GM12892 (cell line): ENCODE measurements at places on chromosomes 1 and 21.

DNA sequence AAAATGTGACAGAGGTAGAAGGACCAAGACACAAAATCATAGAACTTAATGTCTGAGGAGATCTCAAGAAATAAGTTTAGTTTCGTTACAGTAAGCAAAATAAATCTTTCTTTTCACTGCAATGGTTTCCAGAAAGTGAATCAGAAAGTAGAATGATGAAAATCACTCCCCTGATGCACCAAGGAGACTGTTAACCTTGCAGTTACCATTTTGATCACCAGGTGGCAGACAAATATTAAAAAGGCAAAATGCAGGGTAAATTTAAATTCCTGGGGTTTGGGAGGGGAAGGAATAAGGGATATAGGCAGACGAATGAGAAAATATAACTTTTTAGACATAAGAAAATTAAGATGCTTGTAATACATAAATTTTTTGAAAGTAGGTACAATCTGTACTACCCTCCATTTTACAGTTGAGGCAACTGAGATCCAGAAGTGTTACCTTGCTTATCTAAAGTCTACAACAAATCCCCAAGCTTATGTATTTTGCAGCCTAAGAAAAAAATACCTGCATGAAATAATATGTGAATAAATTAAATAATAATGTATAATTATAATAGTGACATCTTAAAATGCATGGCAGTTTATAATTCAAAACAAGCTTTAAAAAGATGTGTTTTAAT lies 253.2 kb downstream of the CRB1 start:
- no peak for DNase-seq

DNA sequence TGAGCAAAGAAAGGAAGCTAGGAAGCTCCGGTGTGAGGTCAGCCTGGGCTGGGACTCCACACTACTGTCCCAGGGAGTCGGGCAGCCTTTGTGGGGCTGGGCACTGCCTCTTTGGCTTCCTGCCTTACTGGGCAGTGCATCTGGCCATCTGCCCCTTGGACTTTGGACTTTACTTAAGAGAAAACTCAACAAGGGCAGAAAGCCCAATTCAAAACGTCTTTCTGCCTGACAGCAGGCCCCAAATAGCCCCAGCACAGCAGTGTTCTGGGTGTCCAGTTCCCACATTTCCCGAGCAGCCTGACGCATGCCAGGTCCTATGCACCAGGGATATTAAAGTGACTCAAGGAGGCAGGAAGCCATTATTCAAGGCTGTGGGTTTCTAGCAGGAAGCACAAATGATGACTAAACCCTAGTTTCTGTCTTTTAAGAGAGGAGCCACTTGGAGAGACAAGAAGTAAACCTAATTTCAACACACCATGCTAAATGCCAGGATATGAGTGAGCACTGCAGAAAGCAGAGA lies 37.9 kb upstream of the EDEM3 start:
- DNase-seq: no peak

- DNase-seq: no peak
Measured at GRCh38 chr1:75396745-75397144, 214.2 kb downstream of the SLC44A5 start.

- DNase-seq: no peak
Measured at GRCh38 chr1:116516631-116517030, 54.2 kb downstream of the CD58 start.

DNA sequence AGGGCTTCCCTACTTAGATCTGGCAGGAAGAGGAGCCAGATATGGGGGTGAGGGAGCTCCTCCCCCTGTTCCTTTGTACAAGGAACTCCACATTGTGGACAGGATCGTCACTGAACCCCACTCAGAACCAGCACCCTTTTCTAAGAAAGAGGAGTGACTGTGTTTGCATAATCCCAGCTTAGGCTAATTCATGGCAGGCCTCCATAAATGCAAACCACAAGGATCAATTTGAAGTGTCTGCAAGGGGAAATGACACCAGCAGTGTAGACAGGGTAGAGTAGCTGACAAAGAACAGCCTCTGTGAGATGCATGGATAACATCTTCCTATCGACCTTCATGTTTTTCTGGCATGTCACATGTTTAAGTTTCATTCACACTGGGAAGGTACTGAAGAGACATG lies 11.7 kb downstream of the MX1 start:
- no peak for DNase-seq

DNA sequence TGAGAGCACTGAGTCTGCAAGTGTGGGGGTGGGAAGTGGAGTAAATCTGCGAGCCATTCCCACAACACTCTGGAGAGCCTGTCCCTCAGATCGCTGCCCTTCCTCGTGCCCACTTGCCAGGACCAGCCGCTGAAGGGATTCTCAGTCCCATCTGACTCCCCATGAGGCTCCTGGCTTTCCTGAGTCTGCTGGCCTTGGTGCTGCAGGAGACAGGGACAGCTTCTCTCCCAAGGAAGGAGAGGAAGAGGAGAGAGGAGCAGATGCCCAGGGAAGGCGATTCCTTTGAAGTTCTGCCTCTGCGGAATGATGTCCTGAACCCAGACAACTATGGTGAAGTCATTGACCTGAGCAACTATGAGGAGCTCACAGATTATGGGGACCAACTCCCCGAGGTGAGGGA lies 1.9 kb downstream of the OPTC start:
- no peak for DNase-seq

GRCh38 chr1:218823291-218823900 lies 350.3 kb upstream of the LYPLAL1 start:
- no peak for DNase-seq

DNA sequence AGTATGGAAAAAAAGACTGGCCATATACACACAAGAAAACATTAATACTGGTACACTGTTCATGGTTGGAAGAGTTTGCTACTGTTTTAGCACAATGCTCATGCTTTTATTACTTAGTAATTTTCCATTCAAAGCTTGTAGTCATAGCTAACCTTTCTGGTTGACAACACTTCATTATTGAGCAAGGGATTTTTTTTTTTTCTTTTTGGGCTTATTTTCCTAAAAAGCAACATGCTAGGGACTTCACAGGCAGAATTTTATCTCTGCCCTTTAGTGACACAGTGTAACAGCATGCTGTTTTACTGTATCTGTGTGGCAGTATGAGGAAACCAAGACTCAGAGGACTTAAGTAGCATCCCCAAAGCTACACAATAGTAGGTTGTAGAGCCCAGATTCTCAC lies 58.5 kb downstream of the FGGY start:
- DNase-seq: no peak

GRCh38 chr1:93705892-93706500 lies 24.4 kb upstream of the BCAR3 start:
- no peak for DNase-seq

GRCh38 chr1:48730164-48730910 lies 46.4 kb downstream of the BEND5 start:
- no peak for DNase-seq

DNA sequence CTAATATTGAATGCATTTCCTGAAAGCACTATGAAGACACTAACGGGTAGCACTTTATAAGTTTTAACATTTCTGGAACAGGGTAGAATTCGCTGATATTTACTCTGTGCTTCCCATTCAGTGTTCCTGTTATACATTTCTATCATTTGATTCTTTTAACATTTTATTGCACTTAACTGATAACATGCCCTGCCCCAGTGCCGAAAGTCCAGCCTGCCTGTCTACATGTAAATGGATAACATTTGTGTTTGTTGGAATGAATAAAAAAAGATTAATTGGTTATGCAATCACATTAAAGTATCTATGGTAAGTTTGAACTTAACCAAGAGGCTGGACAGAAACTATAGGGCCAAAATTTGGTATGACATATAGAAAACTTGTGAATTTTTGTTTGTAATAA lies 790.5 kb upstream of the TPTE start:
- no peak for DNase-seq

DNA sequence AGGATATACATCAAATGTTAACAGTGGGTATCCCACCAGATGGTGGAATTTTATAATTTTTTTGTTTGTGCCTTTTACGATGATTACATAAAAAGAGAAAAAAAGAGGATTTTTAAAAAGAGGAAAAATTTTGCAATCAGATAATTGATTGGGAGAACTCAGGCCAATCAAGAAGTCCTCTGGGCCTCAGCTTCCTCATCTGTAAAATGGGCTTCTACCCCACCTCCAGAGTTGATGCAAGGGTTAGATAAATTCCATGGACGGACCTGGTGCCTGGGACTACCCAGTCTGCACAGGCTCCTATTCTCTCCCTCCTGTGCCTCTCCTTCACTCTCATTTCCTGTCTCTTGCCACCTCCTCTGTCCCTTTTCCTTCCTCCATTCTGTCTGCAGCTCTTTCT lies 88.9 kb downstream of the TRABD2B start:
- DNase-seq: no peak

GRCh38 chr1:20682571-20683236 lies 21.5 kb upstream of the DDOST start:
- DNase-seq: no peak

DNA sequence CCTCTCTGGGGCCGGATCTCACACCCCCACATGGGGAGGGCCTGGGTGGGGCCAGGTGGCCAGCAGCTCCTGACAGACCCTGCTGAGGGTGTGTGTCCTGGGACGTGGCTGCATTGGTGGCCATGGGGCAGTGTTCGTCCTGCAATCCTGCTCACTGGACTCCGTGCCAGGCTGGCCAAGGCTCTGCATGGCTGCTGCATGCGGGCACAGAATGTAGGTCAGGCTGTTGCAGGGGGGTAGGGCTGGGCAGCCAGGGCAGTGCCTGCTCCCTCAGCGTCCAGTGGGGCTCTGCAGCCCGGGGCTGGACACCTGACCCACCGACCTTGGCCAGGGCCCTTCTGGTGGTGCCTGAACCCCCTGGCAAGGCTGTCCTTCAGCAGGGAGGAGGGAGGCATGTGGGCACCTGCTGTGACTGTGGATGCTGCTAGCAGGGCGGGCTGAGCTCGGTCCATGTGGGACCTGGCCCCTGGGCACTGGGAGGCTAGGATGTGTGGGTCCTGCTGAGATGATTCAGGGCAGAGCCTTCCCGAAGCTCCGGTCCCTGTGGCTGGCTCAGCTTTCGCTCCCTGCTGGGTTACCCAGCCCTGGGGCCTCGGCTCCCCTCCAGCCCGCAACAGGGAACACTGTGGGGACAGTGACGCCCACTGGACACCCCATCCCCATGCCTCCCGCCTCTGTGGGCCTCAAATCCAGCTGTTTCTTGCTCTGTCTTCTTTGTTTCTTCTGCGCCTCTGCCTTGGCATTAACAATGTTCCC lies 14.9 kb upstream of the PLCH2 start:
- no peak for DNase-seq

- no peak for DNase-seq
Measured at GRCh38 chr1:184499616-184500015, 112.8 kb downstream of the C1orf21 start.

- DNase-seq: no peak
Measured at GRCh38 chr1:22815421-22816066, 104.9 kb downstream of the EPHB2 start.

GRCh38 chr21:36429947-36430546 lies 44.9 kb downstream of the CHAF1B start:
- DNase-seq: peak; percentile 74

DNA sequence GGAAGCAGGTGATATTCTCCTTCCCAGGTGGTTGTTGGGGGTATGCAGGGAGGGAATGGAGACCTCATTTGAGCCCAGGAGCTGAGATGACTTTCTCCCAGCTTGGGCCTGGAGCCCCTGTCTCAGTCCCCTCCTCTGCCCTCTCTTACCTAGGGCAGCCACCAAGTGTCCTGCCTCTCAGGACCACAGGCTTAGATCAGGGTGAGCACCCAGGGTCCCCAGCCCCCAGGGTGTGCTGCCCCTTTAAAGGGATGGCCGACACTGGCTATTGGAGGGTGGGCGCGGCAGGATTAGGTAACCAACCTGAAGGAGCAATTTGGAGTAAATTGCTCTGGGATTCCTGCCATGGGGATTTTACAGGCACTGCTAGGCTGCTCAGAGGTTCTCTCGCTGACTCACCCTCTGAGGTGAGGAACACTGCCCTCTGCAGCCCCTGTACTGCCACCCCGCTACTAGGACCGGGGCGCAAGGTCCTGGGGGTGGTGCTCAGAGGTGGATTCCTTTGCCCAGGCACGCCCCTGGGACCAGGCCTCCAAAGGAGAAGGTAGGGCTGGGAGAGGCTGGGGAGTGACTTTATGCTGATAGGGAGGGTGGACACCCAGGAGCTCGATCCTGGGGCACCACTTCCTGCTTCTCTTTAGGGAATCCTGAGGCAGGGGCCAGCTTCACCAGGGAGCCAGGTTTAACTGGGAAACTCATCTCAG lies 1.5 kb downstream of the RPS6KA1 start:
- no peak for DNase-seq

DNA sequence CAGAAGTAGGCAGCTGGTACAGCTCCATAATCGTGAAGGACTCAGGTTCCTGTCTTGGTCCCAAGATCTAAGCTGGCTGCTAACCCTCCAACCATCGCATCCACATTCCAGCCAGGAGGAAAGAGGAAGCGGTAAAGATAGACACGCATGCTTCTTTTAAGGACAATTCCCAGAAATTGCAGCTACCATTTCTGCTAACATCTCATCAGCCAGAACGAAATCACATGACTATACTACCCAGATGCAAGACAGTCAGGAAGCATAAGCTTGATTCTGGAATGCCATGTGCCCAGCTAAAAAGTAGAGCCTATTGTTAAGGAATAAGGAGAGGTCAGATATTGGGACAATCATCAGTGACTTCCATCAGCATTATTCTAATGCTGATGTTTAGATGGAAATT lies 110.4 kb downstream of the EPHB2 start:
- no peak for DNase-seq

DNA sequence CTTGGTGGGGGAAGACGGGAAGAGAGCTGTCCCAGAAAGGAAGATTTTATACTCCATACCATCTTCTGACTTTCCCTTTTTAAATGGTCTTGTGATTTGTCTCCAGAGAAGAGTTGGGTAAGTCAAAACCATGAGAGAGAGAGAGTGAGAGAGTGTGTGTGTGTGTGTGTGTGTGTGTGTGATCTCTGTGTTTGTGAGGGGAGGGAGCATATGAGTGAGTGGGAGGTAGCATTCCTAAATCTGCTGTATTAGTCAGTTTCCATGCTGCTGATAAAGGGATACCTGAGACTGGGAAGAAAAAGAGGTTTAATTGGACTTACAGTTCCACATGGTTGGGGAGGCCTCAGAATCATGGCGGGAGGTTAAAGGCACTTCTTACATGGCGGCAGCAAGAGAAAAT lies 102.0 kb upstream of the VANGL1 start:
- no peak for DNase-seq

DNA sequence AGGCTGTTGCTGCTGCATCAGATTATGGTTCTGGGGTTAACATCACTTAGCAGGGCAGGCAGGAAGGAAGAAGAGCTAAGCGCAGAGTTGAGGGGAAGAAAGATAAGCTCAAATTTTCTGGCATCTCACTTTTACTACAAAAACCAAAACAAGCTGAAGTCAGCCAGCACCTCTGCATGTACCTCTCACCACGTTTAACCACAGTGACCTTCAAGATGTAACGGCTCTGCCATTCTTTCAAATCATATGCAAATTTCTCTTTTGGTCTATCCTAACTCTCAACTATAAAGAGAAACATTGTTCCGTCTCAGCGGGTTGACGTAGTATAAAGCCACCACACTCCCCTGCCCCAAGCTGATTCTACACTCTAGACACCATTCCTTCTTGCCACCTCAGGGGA lies 154.4 kb downstream of the OMA1 start:
- DNase-seq: no peak

GRCh38 chr1:177897998-177898654 lies 71.7 kb downstream of the SEC16B start:
- no peak for DNase-seq
